ENCODE measurements at places on chromosomes 6 and 20. TPM values are rescaled to one million over a fixed set of nuclear protein-coding genes. Genes with fewer than 3 reads are reported as not detected.

The ANGPT4 gene
- not detected for total RNA-seq

The HLA-DPB1 gene
- total RNA-seq, result 14.9 TPM

DNA sequence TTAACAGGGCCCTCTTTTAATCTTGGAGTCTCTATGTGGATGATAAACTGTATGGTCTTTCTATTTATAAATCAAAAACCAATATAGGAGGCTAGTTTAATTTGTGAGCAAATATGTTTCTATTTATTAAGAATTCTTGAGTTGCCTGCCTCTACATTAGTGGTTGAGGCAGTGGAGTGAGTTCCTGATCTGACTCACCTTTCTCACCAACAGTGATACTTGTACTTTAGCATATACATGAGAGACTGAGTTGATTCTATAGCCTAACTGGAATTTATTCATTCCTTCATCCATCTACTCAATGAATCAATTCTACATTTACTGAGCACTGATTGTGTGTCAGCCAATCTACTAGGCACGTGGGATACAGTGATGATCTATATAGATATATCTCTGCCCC is 126.9 kb downstream of the TRMT11 start:
- no peak for DNase-seq

- DNase-seq, result no peak
Measured at GRCh38 chr6:157721426-157721825, 101.6 kb upstream of the SNX9 start.

The CEP162 gene
- total RNA-seq, result 2.4 TPM

- DNase-seq, result no peak
Measured at GRCh38 chr6:135270676-135271536, 89.8 kb downstream of the MYB start.

- DNase-seq, result peak; percentile 67
Measured at GRCh38 chr6:33620856-33621710, at the start of gene ITPR3. TSS of gene ITPR3 (plus strand) at chr6:33621322. CDS start at chr6:33621603, 281 bp downstream.

DNA sequence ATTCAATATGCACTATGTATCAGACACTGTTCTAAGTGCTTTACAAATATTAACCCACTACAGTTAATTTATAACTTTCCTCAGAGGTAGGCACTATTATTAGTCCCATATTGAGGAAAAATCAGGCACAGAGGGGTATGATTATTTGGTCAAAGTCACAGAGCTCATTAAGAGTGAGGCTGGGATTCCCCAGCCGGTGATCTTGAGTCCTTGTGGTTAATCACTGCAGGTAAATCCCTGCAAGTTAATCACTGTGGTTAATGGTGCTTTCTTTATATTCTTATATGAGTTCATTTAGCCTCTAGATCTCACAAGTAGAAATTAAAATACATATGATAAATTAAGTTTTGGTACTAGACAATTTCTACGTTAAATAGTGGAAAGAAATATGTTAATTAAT is 9.2 kb downstream of the CRYBG1 start:
- no peak for DNase-seq

The MYCT1 gene
- under 0.01 TPM for total RNA-seq

GRCh38 chr6:138410972-138411880 is 7.2 kb downstream of the HEBP2 start:
- peak; percentile 85 for DNase-seq

The GPSM3 gene
- 5.4 TPM for total RNA-seq

DNA sequence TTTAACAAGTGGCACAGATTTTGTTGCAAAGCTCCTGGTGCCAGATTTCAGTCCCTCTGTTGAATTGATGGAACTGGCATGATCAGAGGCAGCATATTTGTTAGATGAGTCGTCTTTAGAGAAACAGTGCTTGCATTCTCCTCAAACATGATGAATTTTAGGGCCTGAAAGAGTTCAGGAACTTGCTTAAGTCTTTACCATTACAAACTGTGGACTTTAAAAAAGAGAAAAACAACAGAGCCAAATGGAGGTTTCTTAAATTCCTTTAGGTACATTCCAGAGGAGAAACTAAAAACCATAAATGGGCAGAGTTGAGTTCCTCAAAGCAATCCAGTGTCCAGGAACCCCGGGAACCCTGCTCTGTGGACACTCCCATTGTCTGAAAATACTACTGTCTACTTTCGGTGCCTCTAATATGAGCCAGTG is 2.5 kb downstream of the GTF2H5 start:
- peak; percentile 87 for DNase-seq

- DNase-seq, result peak; percentile 61
Measured at GRCh38 chr6:18507561-18507960, 120.4 kb downstream of the RNF144B start.

DNA sequence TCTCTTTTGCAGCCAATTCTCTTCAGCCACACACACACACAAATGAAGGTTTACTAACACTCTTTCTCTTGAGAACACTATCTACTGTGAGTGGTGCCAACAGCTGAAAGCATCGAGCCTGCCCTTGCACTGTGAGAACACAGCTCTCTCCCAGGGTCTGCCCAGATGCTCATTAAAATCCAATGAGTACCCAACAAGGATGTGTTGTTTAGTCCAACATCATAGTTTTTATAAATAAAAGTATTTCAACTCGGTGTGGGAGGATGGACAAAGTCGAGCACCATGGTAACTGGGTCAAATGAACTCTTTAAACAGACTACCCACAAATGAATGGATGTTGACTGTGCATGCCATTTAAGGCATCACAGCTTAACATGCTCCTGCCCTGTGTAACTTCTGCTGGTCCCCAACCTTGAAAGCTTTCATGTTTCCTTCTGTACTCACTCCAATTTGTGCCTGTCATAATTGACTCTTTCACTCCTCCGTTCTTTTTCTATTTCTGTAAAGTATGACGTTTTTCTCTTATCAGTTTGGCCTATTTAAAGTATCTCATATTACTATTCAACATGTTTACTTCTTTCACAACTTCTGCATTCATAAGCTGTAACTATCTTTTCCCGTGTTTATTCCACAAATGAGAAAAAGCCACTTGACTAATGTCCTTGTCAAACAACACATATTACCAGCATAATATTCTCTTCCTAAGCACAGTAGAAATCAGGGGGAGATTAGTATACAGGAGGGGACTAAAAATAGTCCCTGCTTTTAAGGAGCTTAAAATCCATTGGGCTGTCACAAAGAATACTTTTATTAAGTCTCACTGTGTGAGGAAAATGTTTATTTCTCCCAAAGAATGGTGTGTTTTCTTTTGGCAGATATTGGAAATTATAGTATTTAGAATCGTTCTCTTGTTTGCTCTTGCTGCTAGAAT is 215.4 kb downstream of the RFPL4B start:
- peak; percentile 26 for DNase-seq

- DNase-seq, result no peak
Measured at GRCh38 chr6:129191235-129191634, 308.3 kb downstream of the LAMA2 start.

DNA sequence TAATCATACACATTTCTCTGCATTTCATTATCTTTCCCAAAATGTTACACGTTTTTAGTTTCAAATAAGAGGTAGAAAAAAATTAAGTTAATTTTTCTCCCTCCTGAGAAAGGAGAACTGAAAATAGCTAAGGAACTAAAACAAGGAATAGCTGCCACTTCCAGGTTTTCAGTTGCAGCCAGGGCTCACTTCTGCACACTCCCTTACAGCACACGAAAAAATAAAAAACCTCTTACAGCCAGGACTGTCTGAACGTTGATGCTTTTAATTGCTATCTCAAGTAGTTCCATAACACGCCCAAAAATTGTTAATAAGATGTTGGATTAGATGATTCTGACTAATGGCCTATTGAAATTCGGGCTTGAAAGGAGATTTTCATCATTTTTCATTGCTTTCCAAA is 153.7 kb upstream of the THBS2 start:
- peak; percentile 9 for DNase-seq

The WASF1 gene
- total RNA-seq, result 14.4 TPM

DNA sequence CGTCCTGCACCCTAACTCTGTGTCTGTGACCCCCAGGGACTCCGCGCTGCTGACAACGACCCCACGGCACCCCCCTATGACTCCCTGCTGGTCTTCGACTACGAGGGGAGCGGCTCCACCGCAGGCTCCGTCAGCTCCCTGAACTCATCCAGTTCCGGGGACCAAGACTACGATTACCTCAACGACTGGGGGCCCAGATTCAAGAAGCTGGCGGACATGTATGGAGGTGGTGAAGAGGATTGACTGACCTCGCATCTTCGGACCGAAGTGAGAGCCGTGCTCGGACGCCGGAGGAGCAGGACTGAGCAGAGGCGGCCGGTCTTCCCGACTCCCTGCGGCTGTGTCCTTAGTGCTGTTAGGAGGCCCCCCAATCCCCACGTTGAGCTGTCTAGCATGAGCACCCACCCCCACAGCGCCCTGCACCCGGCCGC is 129.0 kb downstream of the TAF4 start:
- DNase-seq, result no peak

DNA sequence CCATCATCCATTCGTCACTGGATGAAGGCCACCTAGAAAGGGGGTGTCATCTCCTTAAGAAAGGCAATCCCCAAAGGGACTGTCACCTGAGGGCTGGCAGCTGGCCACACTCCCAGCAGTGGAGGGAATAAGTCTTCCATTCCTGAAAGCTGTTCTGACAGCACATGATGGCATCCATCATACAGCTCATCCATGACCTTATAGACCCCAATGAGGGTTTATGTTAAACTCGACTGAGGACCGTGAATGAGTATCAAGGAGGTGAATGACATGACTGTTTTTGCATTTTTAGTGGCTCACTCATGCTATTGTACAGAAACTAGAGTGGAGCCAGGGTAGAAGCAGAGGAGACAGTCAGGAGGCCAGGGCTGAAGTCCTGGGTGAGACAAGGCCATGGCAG is 203.1 kb upstream of the CNR1 start:
- no peak for DNase-seq

GRCh38 chr6:47701363-47701762 is 3.0 kb downstream of the ADGRF4 start:
- DNase-seq, result no peak

DNA sequence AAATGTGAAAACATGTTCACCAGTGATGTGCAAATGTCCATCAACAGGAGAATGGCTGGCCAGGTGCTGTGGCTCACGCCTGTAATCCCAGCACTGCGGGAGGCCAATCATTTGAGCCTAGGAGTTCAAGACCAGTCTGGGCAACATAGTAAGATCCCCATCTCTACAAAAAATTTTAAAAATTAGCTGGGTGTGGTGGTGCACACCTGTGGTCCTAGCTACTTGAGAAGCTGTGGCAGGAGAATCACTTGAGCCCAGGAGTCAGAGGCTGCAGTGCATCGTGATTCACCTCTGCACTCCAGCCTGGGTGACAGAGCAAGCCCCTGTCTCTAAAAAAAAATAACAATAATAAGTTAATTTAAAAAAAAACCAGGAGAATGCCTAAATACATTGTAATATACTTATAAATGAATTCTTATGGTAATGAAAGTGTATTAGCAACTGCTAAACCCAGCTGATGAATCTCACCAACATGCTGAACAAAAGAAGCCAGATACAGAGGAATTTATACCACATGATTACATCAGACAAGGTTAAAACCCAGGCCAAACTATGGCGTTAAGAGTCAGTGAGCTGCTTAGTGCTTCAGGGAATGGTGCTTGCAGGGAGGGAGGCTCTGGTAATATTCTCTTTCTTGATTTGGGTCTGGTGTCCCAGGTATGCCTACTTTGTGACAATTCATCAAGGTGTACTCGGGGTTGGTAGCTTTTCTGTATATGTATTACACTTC is 36.4 kb downstream of the RPP40 start:
- no peak for DNase-seq

DNA sequence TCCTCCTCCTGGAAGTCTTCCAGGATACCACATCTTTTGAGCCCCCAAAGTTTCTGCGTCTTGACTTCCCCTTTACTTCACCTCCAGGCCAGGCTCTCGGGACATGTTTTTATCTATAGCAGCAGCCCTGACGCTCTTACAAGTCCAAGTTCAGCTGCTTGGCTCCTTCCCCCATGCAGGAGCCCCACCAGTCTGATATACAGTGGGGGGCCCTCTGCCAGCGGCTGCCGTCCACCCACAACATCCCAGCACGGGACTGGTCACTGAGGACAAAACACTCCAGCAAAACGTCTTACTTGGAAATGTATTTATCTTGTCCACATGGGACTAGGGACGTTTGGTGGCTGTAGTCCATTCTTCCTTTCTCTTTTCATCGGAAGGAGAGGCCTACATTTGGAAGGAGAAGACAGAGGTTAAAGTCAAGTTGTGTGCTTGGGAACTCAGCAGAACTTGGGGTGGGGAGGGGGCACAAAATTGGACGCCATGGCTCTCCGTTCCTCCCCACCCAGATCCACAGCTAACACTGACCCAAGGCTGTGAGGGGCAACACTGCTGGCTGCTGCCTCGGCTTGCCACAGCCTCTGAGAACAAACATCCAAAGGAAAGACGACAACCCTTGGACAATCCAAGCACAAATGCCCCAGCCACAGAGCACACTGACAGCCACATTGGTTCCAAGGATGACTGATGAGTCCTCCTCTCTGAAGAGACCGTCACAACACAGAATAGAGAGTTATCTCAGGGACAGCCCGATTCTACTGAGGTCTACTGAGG is 79.2 kb downstream of the PRND start:
- DNase-seq, result no peak

GRCh38 chr6:437037-437392 is 45.5 kb downstream of the IRF4 start:
- peak; percentile 72 for DNase-seq

The PRICKLE4 gene
- not detected for total RNA-seq

The PGBD1 gene
- 4.9 TPM for total RNA-seq

The OR2B6 gene
- not detected for total RNA-seq

- peak; percentile 78 for DNase-seq
Measured at GRCh38 chr6:154164397-154164796, 125.4 kb downstream of the OPRM1 start.

DNA sequence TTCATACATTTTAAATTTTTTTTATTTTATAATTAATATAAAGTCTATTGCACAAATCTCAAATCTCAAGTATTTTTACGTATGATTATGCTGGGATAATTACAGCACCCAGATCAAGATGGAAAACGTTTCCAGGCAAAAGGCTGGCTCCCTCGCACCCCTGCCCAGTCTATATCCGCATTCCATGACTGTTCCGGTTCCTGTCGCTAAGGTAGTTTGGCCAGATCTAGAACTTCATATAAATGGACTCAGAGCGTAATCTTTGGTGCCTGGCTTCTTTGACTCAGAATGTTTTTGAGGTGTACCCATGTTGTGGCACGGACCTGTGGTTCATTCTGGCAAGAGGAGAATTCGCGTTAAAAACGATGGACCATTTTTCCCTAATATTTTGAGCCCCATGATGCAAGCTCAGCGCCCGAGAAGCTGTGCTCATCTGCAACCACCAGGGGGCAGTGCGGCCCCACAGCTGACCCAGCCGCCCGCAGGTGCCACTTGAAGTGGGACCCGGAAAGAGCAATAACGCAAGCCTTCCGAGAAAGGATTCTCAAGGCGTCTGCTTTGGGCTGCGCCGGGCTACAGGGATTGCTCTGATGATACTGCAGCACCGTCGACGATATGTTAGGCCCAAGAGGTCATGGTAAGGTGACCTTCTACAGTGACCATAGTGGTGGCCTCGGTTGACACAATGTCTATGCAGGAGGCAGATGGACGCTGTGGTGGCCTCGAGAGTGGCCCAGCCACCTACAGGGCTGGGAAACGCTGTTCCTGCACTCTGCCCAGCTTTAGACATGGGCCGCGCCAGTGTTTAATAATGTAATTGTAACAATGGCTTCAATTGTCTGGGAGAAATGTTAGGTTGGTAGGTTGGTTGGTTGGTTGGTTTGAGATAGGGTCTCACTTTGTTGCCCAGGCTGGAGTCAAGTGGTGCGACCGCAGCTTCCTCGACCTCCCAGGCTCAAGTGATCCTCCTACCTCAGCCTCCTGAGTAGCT is 160.1 kb downstream of the ZMYND8 start:
- peak; percentile 81 for DNase-seq

- DNase-seq, result no peak
Measured at GRCh38 chr20:5748246-5748645, 2.0 kb upstream of the SHLD1 start.
